CD4-positive, alpha-beta T cell treated with Interleukin-17A for 4 hours (primary cell): ENCODE measurements at places on chromosomes 7 and 10.

DNA sequence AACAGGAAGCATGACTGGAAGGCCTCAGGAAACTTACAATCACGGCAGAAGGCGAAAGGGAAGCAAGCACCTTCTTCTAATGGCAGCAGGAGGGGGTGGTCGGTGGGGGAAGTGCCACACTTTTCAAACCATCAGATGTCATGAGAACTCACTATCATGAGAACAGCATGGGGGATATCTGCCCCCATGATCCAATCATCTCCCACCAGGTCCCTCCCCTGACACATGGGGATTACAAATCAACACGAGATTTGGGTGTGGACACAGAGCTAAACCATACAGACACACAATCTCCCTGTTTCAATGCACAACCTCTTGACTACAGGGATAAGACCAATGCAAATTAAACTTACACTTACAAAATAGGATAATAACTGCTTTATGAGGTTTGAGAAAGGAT is 97.6 kb downstream of the SGMS1 start:
- no peak for DNase-seq

DNA sequence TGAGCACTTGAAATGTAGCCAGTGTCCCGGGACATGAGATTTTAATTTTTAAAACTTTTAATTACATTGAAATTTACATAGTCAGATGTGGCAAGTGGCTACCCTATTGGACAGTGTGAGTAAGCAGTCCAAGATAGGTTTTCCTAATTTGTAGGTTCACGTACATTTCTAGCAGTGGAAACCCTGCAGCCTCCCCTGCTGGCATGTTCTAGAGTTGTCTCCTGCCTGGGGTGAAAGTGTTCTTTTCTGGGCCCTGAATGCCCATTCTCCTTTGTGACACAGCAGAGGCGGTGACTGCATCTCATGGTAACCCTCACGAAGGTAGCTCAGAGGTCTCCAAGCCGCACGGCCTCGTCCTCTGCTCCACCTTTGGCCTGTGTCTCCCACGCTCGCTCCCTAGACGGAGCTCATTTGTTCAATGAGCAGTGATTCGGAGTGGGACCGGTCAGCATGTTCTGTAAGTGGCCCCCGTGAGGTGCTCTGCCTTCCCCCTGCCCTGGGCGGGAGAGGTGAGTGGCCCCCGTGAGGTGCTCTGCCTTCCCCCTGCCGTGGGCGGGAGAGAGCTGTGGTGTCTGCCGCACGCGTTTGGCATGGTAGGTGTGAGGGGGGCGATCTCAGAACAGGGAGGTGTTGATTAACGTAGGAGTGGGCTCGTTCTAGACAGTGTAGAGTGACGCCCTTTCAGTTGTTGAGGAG is 18.0 kb downstream of the WDR37 start:
- no peak for DNase-seq

GRCh38 chr7:97006816-97007582 is 1.6 kb downstream of the DLX6 start:
- no peak for DNase-seq

DNA sequence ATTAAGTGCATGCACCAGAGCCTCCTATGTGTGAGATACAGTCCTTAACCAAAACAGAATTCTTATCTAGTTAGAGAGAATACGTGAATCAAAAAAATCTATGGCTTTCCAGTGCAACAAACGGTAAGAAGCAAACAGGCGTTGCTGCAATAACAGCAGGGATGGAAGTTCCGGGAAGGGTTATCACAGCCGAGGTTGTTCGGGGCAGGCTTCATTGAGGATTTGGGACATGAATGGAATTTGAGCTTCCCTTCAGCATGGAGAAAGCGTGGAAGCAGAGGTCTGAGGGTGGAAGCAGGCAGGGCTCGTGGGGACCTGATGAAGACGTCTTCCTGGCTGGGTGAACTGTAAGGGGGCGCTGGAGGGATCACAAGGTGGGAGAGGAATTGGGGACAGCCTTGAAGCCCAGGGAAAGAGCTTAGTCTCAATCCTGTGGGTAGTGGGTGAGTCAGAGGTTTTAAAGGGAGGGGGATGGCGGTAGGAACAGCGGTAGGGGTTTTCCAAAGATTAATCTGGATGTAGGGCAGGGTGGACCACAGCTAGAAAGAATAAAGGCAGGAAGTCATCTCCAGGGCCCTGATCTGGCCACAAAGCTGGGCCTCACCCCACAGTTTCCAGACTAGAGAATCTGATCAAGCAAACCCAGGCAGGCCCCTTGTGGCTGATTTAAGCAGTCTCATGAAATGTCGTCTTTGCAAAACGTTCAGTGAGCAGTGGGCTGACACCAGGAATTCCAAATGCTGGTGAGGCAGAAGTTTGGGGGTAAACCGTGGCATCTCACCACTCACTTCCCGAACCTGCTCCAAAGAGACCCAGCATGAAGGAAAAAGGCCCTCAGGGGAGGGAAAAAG is 65.1 kb downstream of the CALML3 start:
- DNase-seq = no peak

DNA sequence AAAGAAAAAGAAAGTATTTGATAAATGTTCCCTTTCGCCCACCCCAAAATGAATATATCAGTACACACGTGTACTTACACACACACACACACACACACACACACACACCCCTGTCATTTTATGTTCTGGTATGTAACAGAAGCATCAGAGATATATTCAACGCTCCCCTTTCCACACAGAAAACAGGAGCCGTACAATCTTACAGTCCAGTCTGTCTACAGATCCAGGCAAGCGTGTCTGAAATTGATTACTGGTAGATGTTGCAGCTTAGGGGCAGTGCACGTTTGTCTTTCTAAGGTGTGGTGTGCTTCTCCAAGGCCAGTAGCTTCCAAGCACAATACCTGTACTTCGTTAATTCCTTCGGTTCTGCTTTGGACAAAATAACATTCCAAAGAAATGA is 143.7 kb upstream of the RNF32 start:
- no peak for DNase-seq

DNA sequence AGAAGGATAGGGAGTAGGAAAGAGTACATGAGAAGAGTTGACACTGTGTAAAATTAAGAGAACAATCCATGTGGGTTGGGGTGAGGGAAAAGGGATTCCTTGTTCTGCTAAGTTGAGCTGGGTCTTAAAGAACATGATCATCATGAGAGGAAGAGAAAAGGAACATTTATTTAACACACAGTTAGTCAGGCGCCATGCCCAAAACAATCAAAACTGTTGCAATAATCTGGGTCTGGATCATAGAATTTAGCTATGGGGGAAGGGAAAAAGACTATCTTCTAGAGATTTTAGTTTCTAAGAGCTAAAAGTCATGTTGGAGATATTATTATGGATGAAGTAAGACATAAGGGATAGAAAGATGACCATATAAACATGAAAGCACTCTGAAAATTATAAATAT is 178.9 kb downstream of the SEM1 start:
- no peak for DNase-seq

DNA sequence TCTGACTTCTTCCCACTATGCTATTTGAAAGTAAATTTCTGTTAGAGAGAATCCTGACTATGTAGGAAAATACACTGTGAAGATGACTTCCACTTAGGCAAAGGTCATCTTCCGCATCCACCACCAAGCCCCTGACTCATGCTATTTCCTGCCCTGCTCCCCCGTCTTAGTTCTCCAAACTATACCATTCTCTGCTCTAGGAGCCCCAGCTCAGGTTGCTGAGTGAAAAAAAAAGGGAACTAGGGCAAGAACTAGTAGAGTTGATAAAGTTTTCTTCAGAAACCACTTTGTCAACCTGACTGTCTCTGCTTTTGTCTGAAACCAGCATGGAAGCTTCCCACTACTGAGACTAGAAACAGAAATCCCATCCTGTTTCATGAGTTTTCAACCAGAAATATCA is 96.9 kb downstream of the EVX1 start:
- DNase-seq = no peak

DNA sequence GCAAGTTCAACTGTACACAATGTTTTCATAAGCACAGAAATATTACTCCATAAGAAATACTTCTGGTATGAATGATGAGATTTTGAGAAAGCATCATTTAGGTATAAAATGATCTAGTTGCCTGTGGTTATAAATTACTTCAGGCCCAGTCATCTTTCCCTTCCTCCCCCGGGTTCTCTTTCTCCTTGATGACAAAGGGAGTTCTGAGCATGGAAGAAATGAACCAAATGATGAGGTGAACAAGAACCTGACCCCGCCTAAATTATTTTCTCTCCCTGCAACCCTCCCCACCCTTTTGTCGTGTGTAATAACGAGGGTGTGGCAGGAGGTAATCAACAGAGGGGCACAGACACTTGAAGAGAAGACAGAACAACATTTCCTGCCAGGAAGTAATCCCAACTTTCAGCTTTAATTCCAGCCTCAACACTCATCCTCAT is 319.6 kb upstream of the SP8 start:
- DNase-seq = no peak

GRCh38 chr7:57201021-57201894 is 69.0 kb upstream of the ZNF479 start:
- DNase-seq = no peak

DNA sequence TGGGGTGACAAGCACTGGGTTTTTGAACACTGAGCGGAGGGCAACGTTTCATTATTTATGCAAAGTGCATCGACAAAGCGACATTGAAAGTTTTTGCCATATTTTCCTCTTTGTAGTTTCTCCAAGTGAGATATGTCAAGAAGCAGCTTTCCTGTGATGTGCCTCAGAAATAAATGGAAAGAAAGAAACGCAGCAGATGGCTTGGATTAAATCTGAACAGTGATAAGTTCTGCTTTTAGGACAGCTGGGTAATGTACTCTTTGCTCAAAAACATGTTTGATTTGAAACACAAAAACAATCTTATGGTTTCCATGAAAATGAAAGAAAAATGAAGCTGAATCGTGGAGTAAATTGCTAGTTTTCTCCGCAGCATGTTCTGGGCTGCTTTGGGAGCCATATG is 166.3 kb downstream of the PTPRN2 start:
- no peak for DNase-seq

GRCh38 chr10:74977913-74978847 is 133.3 kb upstream of the SAMD8 start:
- DNase-seq = peak; percentile 7

DNA sequence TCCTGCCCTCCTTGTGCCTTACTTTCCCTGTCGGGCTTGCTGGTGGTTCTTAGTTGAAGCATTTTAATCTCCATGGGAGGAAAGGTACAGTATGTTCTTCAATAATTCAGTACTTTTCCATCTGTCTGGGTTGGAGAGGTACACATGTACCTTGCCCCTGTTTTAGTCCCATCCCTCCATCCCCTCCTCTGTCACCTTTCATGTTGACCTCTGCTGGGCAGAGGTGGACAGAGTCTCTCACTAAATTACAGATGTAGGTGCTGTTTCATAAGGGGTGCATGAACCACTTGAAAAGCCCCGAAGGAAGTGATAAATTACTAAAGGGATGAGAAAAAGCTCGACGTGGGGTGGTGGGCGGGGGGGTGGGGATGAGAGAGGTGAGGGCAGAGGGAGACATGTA is 5.4 kb downstream of the AGFG2 start:
- DNase-seq = peak; percentile 24

GRCh38 chr10:51716981-51717380 is 17.6 kb upstream of the CSTF2T start:
- DNase-seq = no peak

GRCh38 chr10:110765513-110766319 is 106.0 kb upstream of the PDCD4 start:
- no peak for DNase-seq

DNA sequence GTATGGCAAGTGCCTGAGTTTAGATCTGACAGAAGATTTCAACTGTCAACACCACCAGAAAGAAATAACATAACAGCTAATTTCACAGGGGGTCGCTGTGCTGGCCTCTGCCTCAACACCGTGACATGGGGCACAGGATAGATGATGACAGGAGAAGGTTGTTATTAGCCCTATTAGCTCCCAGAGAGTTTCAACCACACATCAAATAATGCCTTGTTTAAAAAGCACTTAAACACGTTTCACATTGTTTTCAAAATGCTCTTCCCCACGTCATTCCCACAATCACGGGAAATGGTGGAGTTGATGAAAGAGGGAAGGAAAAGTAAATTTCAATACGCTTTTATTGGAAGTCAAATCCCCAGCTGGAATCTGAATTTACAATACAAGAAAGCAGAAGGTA is 184.7 kb downstream of the MAGI2 start:
- no peak for DNase-seq

GRCh38 chr10:30529373-30529998 is 95.5 kb downstream of the MAP3K8 start:
- peak; percentile 78 for DNase-seq

GRCh38 chr7:65809259-65809981 is 63.5 kb upstream of the VKORC1L1 start:
- DNase-seq = no peak

GRCh38 chr7:119935418-119936025 is 337.5 kb upstream of the KCND2 start:
- no peak for DNase-seq

- DNase-seq = no peak
Measured at GRCh38 chr7:47153058-47153457, 428.9 kb downstream of the TNS3 start.

- DNase-seq = no peak
Measured at GRCh38 chr7:144548556-144548955, 145.1 kb upstream of the NOBOX start.

GRCh38 chr7:2022737-2023250 is 210.0 kb downstream of the MAD1L1 start:
- DNase-seq = no peak

- DNase-seq = no peak
Measured at GRCh38 chr7:151503902-151504714, 15.6 kb downstream of the RHEB start.

DNA sequence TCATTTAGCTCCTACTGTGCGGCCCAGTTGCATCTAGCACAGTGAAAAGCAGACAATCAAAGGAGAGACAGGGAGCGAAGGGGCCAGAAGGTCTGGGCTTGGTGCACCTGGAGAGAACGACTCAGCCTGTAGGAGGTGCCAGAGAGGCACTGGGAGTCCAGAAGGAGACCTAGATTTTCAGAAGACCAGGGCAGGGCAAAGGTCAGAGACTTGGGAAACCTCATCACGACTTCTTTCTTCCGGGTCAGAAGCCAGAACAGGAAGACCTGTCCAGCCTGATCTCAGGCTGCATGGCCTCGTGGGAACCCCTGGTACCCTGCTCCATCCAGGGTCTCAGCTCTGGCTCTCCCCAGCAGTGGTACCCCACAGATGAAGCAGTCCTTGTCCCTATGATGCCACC is 5.2 kb downstream of the AGAP3 start:
- no peak for DNase-seq

DNA sequence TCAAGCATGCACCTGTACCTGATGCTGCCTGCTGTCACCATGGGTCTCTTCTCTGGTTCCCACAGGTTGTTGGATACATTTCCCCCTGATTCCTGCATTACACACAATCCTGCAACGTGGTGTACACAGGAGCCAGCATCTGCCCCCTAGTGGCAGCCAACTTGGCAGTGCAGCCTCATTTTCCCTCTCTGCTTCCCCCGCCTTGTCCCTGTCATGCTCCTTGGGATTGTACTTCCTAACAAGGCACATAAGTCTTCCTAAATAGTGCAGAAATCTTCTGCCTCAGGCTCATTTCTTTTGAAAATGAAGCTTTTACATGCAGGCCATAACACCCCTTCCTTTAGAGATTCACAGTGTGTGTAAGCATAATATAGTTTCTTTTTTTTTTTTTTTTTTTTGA is 387.5 kb downstream of the CCSER2 start:
- DNase-seq = no peak
